T-cell (primary cell): ENCODE measurements at places on chromosomes 5 and 9.
A peak's percentile ranks its signal among the peaks of the same experiment; 100 is the strongest.

DNA sequence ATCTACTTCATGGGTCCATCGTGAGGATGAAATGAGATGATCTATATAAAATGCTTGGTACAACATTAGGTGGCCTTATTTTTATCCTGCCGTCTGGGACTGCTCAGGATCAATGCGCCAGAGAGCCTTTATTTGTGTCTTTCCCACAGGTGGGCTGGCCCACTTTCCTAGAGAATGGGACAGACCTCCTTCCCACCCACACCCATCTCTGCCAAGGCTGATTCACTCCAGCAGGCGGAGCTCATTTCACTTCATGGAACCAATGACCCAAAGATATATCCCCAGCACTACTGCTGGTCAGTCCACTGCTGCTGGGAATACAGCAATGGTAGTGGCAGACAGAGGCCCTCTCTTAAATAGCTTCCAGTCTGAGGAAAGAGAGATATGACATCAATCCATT is 35.7 kb downstream of the TGFBI start:
- no peak for DNase-seq

GRCh38 chr9:71669284-71669995 is 98.9 kb downstream of the CEMIP2 start:
- DNase-seq, result no peak

DNA sequence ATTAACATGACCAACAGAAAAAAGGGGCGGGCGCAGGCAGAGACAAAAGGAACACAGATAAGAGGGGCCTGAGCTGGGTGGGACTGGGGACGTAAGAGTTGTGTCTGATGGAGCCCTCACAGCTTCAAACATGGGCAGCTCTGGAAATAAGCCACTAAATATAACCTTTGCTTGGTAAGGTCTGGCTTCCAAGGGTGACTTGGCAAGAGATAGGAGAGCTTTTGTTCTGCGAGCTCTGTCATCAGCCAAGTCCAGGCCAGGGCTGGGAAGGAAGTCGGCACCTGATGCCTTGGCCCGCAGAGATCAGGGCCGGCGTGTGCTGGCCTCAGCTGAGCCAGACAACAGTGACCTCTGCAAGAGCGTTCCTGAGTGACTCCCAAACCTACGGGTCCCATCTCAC is 11.8 kb downstream of the TRUB2 start:
- no peak for DNase-seq

GRCh38 chr9:91273853-91274552 is 87.7 kb downstream of the AUH start:
- no peak for DNase-seq

DNA sequence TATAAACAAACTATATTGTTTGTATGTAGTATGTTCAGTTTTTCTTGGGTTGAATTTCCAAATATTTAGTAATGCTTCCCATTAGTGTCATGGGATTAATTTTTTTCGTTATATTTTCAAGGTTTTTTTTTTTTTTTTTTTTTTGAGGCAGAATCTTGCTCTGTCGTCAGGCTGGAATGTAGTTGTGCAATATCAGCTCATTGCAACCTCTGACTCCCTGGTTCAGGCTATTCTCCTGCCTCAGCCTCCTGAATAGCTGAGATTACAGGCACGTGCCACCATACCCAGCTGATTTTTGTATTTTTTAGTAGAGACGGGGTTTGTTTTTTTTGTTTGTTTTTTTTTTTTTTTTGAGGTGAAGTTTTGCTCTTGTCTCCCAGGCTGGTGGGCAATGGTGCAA is 10.6 kb downstream of the DDX46 start:
- no peak for DNase-seq

- no peak for DNase-seq
Observed at GRCh38 chr5:162248107-162248713, 180.6 kb downstream of the GABRG2 start.

GRCh38 chr9:101858026-101858425 is 119.6 kb upstream of the GRIN3A start:
- DNase-seq, result no peak

- DNase-seq, result peak; percentile 67
Observed at GRCh38 chr9:136644593-136645351, 17.9 kb upstream of the EGFL7 start.

- DNase-seq, result no peak
Observed at GRCh38 chr9:111427186-111427585, 57.0 kb downstream of the ECPAS start.

DNA sequence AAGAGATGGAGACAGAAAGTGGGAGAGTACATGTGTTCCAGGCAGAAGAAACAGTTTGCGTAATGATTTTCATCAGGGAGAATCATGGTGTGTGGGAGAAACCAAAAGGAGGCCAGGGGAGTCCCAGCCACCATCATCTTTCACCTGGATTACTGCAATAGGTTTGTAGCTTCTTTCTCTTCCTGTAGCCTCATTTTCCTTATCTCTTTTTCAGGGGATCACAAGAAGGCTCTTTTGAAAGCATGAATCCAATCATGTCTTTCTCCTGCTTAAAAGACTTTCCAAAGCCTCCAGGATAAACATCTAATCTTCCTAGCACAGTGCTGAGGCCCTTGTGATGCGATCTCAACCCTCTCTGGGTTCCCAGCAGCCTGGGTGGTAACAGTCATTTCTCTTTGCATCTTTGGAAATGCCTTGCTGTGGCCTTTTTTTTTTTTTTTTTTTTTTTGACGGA is 10.3 kb upstream of the GPBP1 start:
- no peak for DNase-seq

GRCh38 chr5:73370640-73371583 is 77.7 kb downstream of the FOXD1 start:
- no peak for DNase-seq
